GM06990 (cell line): ENCODE measurements at places on chromosomes 5 and 9.

DNA sequence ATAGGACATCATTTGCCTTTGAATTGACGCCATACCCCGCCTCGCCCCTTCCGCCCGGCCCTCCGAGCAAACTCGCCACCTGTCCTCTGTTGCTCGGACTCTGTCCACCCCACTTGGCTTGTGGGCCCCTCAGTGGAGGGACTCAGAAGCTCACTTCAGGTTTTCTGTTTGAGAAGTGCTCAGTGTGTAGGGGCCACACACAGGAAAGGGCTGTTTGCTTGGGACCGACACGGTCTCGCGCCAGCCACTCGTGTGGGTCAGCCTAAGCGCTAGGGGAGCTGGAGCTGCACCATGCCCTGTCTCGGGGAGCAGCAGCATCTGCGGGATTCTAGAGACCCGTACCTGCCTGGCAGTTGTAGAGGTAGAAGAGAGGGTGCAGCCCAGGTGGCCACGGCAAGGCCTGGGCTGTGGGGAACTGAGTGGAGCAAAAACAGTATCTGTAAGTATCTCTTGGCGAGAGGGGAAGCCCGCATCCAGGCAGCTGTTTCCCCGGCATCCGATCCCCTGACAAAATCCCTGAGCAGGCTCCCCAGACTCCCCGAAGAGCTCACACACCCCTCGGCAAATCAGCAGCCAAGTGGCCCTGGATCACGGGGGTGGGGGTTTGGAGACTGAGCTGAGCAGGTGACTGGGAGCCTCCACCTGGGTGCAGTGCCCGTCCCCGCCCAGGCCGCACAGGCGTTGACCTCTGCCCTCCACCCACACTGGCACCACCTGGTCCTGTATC, 52.2 kb downstream of the COL5A1 start:
- no peak for DNase-seq

GRCh38 chr9:84111726-84112125, 131.1 kb downstream of the RMI1 start:
- no peak for DNase-seq

- DNase-seq = no peak
Measured at GRCh38 chr5:154115291-154115690, 75.2 kb upstream of the GALNT10 start.

DNA sequence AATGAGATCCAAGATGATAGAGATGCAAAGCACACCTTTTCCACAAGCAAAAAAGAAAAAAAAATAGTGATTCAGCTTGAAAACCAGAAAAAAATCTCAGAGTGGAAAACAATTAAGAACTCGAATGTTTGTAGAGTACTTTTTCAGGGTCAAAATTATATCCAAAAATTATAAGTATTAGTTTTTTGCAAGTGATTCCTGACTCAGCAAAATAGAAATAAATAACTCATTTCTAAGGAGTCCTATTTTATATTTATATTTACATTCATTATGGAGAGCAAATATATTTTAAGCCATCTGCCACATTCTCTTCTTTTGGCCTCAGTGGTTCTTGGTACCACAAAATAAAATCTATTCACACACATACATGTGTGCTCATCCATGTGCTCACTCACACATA, 1011.8 kb upstream of the ARRDC3 start:
- no peak for DNase-seq

- DNase-seq = no peak
Measured at GRCh38 chr5:89968958-89969381, 440.6 kb downstream of the CETN3 start.

- DNase-seq = no peak
Measured at GRCh38 chr5:56699538-56699937, 115.8 kb upstream of the MAP3K1 start.

GRCh38 chr5:127686424-127686823, 16.8 kb upstream of the CCDC192 start:
- no peak for DNase-seq
